ENCODE measurements at places on chromosomes 1 and 21. TPM values are rescaled to one million over a fixed set of nuclear protein-coding genes. Genes with fewer than 3 reads are reported as not detected.

The FCGR2B gene
- total RNA-seq = 13.9 TPM

The CNR2 gene
- 0.05 TPM for total RNA-seq

The CNTN2 gene
- total RNA-seq = not detected

The FCER1G gene
- 19.4 TPM for total RNA-seq

The RIPPLY3 gene
- total RNA-seq = not detected

Data from naive thymus-derived CD4-positive, alpha-beta T cell (primary cell).